ENCODE measurements at places on chromosomes 7 and 10.

DNA sequence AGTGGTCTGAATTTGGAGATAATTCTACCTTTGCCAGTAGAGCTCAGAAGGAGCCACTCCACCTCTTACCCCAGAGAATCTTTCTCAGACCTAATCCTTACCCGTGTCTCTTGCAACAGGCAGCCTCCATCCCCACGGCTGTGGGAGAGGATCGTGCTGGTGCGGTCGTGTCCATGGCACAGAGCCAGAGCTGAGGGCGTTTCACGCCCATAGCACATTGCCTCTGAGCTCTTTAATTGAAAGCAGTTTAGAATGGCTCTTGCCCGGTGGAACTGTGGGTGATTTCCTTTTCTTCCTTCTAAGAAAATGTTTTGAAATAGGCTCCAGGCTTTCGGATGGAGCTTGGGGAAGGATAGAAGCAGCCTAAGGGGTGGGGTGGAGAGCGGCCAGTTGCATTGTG, 41.5 kb downstream of the PRF1 start:
- DNase-seq: no peak

DNA sequence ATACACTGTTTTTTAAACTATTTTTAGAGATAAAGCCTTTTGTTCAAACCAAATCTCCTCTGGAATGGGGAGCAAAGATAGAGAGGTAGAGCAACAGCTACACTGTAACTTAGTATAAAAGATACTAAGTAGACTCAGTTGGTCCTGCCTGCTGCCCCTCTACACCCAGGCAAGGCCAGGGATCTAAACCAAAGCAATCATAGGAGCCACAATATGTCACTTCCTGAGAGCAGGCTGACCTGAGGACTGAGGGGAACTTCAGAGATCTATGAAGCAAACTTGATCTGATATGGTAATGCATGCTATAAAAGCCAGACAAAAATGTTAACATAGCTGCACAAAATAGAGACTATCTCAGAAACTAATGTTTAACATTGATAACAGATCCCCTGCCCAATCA, 7.0 kb upstream of the TRDMT1 start:
- no peak for DNase-seq

GRCh38 chr10:7744307-7744706, 41.2 kb downstream of the ITIH2 start:
- no peak for DNase-seq

GRCh38 chr7:105268511-105269392, 120.0 kb downstream of the SRPK2 start:
- no peak for DNase-seq

- no peak for DNase-seq
Observed at GRCh38 chr7:90401989-90402388, 1.3 kb upstream of the CLDN12 start.

DNA sequence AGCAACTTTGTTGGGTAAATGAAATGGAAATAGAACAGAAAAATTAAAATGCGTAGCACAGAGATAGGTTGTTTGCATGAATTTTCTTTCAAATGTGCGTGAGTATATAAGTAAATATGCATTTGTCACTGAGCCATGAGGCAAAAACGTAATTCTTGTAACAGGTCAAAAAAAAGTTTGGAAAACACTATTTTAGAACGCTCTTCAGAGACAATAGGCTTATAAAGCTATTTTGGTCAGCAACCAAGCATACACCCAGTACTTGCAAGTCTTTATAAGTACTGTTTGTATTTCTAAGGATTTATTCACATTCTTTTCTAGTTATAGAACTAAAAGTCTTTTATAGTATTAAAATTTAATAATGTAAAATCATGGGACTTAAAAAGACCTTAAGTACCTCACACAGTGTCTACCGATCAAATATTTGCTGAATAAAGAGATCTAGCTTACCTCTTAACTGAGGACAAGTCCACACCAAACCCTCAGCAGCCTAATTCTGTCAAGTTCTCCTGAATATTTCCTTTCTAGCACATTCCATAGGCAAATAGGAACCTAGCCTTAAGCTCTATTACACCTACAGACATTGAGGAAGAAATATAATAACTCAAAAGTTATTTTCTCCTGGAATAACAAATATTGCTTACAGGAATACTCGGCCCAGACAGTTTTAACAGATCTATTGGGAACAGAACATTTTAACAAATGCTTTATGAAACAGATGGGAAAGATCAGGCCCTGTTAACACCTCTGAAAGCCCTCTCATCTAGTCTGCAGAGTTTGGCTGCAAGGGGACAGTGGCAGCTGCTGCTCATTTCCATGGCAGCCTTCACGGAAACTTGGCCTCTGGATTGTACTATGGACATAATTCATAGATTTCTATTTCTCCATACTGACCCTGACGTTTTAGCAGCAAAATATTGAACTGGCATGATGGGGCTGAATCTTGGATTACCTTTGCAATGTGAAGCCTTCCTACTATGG, 8.8 kb downstream of the CRPPA start:
- DNase-seq: no peak

DNA sequence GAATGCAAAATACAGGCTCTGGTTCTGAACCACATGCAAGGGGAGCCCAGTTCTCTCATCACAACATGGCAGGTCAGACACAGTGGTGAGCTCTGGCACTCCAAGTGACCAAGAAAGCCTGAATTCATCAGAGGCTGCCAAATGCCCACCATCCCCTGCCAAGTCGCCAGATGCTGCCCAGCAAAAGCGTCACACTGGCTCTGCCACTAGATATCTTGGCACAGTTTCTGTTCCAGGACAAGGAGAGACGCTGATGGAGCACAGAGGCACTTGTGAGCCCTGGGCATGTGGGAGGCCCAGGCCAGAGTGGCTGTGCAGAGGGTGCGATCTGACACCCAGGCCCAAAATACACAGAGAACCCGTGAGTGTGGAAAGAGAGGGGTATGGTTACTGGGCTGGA, 57.8 kb downstream of the GAD2 start:
- DNase-seq: no peak

GRCh38 chr10:90612276-90612675, 245.6 kb downstream of the HTR7 start:
- DNase-seq: no peak

DNA sequence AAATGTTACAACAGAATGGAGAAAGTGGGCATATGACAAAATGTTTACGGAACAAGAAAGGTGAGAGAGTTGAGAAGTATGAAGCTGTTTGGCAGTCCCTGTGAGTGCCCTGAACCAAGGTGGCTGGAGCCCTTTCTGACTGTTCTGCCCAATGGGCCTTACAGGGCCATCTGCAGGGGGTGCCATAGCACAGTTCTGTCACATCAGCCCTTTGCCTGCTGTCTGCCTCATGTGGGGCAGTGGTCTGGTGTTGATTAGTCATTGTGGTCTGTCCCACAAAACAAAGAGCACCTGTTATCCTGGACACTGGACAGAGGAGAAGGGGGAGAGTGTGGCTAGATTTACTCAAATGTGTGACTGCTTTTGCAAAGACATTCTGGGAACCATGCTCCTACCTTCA, 51.5 kb upstream of the OSBPL3 start:
- DNase-seq: no peak

DNA sequence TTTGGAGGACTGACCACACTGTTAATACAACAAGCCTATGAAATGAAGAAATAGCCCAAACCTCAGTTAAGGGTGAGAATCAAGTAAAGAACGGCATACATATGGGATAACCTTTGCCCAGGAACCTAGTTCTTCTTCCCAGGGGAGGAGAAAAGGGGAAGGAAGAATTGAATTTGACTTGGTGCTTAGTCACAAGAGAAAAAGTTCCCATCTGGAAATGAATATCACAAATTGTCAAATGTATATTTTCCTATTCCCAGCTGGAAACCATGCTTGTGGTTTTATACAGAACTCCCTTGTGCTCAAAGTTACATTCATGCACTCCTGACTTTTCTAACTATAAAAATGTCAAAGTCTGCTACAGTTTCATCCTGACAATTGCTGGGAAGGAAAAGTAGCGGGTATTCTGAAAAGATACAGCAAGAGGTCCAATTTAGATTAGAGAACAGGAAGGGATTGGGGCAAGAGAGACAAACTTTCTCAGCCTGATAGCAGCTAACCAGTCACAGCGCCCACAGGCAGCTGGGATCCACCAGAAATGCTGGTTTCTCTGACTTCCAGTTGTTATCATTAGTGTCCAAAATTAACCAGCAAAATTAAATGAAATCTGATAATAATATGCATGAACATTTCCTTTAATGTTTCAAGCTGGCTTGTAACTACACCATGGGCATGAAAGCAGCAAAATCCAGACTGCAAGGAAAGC, 18.6 kb upstream of the GSAP start:
- DNase-seq: no peak

- DNase-seq: no peak
Observed at GRCh38 chr10:121113385-121113696, 262.2 kb downstream of the WDR11 start.

- DNase-seq: no peak
Observed at GRCh38 chr10:29501692-29502091, 133.1 kb downstream of the SVIL start.

GRCh38 chr7:41567731-41568114, 135.2 kb downstream of the INHBA start:
- DNase-seq: no peak

DNA sequence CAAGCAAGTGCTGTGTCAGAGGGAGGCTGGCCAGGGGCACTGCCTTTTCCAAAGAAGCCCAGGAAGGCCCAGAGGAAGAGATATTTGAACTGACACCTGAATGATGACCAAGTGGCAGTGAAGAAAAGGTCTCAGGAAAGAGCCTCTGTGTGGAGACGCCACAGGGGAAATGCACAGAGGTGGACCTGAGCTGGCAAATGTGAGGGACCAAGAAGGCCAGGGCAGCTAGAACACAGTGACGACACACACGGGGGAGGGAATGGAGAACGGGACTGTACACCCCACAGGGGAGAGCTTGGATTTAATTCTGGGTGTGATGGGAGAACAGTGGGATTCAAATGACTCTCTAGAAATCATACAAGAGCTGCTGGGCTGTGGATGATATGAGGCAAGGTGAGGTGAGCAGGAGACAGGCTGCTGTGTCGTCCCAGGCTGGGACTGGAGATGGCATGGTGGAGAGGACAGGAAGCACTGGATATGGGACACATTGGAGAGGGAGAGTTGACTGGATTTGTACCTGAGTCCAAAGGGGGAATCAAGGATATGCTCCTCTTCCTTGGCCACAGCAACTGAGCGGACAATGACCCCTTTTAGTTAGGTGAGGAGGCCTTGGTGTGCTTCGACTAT, 84.2 kb upstream of the DDC start:
- no peak for DNase-seq

DNA sequence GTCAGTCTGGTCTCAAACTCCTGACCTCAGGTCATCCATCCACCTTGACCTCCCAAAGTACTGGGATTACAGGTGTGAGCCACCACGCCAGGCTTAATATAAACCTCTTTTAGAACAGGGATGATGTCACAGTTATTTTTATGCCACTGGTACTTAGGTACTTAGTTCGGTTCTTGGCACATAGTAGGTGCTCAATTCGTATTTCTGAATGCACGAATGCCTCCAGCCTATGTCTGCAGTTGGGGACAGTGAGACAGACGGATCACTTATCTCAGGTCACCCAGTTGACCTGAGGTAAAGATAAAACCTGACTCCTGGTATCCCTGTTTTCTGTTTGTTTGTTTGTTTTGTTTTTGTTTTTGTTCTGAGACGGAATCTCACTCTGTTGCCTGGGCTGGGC, 6.1 kb upstream of the NAT16 start:
- DNase-seq: no peak

- DNase-seq: no peak
Observed at GRCh38 chr7:72266771-72267170, 145.4 kb downstream of the CALN1 start.

DNA sequence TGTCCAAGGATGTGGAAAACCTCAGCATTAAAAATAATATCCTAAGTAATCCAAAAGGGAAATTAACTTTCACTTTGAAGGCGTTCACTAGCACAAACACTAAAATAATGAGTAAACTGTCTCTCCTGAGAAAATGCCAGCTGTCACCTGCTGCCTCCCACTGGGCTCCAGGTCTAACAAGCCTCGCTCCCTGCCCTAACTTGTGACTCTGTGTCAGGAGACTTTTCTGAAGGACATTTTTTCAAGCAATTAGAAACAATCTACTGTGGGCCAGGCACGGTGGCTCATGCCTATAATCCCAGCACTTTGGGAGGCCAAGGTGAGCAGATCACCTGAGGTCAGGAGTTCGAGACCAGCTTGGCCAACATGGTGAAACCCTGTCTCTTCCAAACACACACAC, 72.8 kb upstream of the GLCCI1 start:
- DNase-seq: no peak

- no peak for DNase-seq
Observed at GRCh38 chr7:69448071-69448470, 150.2 kb upstream of the AUTS2 start.

- no peak for DNase-seq
Observed at GRCh38 chr10:10816447-10816846, 201.2 kb upstream of the CELF2 start.

DNA sequence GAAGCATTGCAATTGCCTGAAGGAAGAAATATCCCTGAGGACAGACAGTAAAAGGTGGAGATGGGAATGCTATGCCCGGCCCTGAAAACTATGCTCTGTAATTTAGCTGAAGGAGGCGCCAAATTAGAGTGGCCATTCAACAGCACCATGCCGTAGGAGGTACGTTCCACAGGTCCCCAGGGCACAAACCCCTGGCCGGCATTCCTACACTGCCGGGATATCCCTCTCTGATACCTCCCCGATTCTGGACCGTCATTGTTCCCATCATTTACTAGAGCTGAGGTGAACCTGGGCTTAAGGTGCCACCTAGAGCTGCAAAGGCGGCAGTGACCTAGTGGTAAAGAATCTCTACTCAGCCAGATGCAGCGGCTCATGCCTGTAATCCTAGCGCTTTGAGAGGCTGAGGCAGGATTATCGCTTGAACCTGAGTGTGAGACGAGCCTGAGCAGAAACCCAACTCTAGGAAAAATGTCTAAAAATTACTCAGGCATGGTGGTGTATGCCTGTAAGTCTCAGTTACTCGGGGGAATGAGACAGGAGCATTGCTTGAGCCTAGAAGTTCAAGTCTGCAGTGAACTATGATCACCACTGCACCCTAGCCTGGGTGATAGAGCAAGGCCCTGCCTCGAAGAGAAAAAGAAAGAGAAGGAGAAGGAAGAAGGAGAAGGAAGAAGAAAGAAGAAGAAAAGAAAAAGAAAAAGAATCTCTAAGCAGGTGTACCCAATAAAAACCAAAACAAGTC, 53.0 kb upstream of the TNKS2 start:
- no peak for DNase-seq

DNA sequence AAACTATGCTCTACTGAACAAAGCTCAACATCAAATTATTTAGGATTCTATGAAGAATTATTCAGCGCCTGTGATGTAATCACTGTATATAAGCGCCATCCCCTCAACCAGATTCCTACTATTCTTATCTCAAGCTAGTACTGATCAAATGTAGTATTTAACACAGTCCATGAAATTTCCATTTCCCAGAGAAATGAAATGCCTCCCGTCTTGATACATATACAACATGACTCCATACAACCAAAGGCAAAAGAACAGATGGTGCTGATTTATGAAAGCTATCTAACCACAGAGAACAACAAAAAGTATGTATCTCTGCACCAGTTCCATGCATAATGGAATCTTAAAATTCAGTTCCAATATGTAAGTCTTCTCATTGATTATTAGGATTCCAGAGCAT, 406.1 kb downstream of the PARD3 start:
- no peak for DNase-seq

- DNase-seq: no peak
Observed at GRCh38 chr10:89940076-89940475, 238.7 kb downstream of the KIF20B start.

- DNase-seq: no peak
Observed at GRCh38 chr7:33073243-33073642, 10.7 kb upstream of the NT5C3A start.

All from 8988T (cell line).